Tongue (tissue), 3 donors: ENCODE measurements at places on chromosomes 7 and 10. TPM values are rescaled to one million over a fixed set of nuclear protein-coding genes. Genes with fewer than 3 reads are reported as not detected.

The PRSS2 gene
- not detected for total RNA-seq

The OPN1SW gene
- total RNA-seq = not detected

The AKR1C1 gene
- total RNA-seq = 5.4 TPM

The STAG3 gene
- total RNA-seq = 0.72 TPM

The TFR2 gene
- total RNA-seq = 1.3 TPM

DNA sequence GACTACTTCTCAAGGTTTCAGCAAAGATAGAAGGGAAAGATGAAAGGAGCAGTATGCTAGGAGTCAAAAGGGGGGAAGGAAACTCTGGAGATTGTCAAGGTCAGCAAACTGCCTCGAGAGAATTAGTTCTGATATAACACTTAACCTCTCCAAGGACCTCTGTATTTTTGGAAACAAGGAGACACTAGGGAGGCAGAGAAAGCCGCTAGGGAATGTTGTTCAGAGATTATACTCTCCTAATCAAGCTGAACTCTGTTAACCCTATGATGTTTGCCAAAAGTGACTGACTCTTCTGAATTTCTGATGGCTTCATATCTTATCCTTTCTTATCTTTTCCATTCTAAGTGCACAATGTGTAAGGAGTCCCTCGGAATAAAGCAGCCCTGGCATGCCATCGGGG, 27.1 kb downstream of the CREM start:
- DNase-seq = no peak

- no peak for DNase-seq
These were observed 91.1 kb upstream of the DDC start for GRCh38 chr7:50656141-50656895.

GRCh38 chr10:26621889-26622711, 75.4 kb upstream of the PDSS1 start:
- peak; percentile 11 for DNase-seq

DNA sequence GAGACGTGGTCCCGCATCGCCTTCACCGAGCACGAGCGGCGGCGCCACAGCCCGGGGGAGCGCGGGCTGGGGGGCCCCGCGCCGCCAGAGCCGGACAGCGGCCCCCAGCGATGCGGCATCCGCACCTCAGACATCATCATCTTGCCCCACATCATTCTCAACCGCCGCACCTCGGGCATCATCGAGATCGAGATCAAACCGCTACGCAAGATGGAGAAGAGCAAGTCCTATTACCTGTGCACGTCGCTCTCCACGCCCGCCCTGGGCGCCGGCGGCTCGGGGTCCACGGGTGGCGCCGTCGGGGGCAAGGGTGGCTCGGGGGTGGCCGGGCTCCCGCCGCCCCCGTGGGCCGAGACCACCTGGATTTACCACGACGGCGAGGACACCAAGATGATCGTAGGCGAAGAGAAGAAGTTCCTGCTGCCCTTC, 737 bp downstream of the CNNM2 start:
- DNase-seq = no peak
